ENCODE measurements at places on chromosomes 2 and 18. TPM values are rescaled to one million over a fixed set of nuclear protein-coding genes. Genes with fewer than 3 reads are reported as not detected.

Gene FIGN
- total RNA-seq, result 3.7 TPM

Gene TNS1
- total RNA-seq, result 1,168 TPM

Gene ZBTB7C
- total RNA-seq, result 5.5 TPM

Gene NCKAP5
- 3.3 TPM for total RNA-seq

Gene FAHD2B
- 6.3 TPM for total RNA-seq

Gene SPEG
- total RNA-seq, result 5.9 TPM

Gene RAD51AP2
- not detected for total RNA-seq

Gene PRKAG3
- total RNA-seq, result not detected

Gene INO80C
- 9.5 TPM for total RNA-seq
